Midbrain (tissue), 1 donor: ENCODE measurements at places on chromosomes 1 and 21.

GRCh38 chr1:157829711-157830110, 9.8 kb upstream of the FCRL1 start:
- DNase-seq, result no peak

DNA sequence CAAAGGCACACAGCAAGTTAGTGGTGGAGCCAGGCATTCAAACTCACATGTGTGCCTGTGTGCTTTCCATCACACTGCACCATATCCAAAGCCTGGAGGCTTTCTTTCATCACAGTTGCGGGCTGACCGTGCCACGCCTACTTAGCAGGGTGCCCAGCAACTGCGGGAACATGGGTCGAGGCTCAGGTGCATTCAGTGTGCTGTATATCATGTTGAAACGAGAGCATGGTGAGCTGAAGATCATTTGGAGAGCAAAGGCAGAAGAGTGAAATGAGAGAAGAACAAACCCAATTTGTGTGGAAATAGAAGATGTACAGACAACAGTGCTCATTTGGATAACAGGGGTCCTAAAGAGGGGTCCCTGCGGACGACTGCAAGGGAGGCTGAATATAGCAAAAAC, 46.5 kb downstream of the FAM78B start:
- no peak for DNase-seq

- no peak for DNase-seq
These were observed 115.6 kb downstream of the UCHL5 start for GRCh38 chr1:192943522-192943921.

DNA sequence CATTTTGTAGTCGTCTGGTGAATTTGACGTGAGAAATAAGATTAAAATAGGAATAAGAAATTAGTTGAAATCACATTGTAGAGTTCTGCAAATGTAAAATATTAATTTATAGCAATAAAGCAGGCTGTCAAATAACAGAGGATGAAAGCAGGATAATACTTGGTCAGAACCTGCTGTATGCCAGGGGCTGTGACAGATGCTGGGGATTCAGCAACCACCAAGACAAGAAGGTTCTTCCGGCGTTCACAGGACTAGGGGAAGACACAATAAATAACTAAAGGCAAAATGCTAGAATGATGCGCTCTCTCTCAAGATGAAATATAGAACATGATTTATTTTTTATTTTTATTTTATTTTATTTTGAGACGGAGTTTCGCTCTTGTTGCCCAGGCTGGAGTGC, 6.8 kb upstream of the PARK7 start:
- DNase-seq, result no peak

- no peak for DNase-seq
These were observed 94.6 kb downstream of the STUM start for GRCh38 chr1:226643177-226643576.

- no peak for DNase-seq
These were observed 15.3 kb downstream of the AKR7A3 start for GRCh38 chr1:19273106-19273843.

- no peak for DNase-seq
These were observed 307.1 kb downstream of the CTH start for GRCh38 chr1:70718086-70718630.

- no peak for DNase-seq
These were observed 43.9 kb downstream of the PIGK start for GRCh38 chr1:77175230-77175844.

DNA sequence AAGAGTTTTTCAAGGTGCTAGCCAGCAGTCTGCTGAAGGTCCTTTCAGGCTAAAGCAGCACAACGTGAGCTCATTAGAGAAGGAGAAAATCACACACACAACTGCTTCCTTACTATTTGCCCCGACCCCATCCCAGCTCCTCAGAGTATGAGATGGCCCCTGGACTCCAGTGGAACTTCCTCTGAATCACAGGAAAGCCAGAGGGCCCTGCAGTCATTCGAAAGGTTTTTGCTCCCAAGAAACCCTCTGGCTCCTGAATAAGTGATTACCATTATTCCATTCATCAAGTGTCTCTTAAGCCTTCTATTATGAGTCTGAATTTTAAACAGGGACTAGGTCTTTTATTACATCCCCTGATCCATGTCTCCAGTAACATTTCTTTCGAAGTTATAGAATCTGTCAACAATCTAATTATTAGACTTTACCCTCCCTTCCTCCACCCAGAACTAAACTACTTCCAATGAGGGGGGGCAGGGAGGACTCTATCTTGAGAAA, 14.6 kb downstream of the SIPA1L2 start:
- no peak for DNase-seq

DNA sequence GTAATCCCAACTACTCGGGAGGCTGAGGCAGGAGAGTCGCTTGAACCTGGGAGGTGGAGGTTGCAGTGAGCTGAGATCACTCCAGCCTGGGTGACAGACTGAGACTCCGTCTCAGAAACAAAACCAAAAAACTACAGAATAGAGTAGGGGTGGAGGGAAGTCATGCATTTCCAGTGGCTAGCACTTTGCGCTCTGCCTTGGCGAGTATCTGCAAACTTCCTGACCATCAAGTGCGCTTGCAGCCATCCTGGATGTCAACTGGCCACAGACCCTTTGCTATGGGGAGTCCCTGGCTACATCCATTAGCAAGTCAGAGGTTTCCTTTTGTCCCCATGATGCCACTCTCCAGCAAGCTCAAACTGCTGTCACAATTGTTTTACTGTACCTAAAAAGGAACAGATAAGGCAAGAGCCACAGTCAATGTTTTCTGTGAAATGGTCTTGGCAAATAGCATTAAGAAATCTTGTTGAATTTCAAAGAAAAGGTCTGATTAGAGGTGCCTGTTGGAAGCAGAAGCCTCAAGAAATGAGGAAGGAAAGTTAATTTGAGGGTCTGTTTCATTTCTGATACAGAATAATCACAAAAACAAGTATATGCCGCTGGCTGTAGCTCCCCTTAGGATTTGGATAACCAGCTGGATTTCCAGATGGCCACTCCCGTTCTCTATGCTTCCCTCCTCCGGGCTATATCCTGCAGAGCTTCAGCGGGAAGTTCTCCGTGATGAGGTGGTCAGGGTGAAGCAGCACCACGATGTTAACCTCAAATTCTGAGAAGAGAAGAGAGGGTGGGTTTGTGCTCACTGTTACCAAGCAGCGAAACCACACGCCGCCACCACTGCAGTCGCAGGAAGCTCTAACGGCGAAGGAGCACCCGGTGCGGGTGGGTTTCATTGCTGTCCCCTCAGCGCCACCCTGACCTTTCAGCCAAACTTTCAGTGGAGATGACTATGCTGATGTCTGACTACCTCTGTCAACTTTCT, 42.0 kb downstream of the VPS26C start:
- DNase-seq, result no peak

DNA sequence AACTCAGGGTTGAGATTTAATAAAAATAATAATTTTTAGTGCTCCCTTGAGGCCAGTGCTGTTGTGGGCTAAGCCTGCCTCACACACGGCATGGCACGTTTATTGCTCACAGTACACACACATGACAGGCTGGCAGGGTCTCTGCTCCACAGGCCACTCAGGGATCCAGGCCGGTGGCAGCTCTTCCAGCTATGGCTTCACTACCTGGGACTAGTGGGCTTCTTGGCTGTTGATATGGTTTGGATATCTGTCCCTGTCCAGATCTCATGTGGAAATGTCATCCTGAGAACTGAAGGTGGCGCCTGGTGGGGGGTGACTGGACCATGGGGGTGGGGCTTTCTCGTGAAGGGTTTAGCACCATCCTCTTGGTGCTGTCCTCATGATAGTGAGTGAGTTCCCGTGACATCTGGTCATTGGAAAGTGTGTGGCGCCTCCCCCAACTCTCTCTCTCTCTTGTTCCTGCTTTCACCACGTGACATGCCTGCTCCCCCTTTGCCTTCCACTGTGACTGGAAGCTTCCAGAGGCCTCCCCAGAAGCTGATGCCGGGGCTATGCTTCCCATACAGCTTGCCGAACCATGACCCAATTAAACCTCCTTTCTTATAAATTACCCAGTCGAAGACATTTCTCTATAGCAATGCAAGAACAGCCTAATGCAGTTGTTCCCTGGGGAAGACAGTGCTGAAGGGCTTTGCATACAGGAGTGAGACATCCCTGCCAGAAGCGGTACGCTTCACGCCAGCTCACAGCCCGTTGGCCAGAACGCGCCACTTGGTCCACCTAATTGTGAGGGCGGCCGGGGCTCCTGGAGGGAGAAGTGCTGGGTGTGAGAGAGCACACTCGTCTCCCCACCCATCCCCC, 226.9 kb upstream of the C1orf174 start:
- DNase-seq, result no peak

DNA sequence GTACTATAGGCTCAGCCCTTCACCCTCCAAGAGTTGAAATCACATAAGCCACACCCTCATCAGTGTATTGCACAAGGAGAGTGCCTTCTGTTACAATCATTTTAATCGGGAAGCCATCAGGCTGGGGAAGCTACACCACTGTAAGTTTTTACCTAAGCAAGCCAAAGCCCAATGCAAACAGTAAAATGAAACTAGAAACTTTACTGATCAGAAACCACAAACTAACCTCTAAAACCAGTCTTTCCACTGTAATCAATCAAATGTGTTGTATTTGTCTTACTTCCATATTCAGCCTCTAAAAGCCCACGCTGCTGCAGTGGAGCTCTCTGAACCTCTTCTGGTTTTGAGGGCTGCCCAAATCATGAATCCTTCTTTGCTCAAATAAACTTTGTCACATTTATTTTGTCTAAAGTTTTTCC, 26.2 kb downstream of the CAPN8 start:
- no peak for DNase-seq

- DNase-seq, result no peak
These were observed 31.1 kb downstream of the UBE4B start for GRCh38 chr1:10063878-10064277.

GRCh38 chr1:91712393-91712792, 173.6 kb downstream of the TGFBR3 start:
- no peak for DNase-seq

DNA sequence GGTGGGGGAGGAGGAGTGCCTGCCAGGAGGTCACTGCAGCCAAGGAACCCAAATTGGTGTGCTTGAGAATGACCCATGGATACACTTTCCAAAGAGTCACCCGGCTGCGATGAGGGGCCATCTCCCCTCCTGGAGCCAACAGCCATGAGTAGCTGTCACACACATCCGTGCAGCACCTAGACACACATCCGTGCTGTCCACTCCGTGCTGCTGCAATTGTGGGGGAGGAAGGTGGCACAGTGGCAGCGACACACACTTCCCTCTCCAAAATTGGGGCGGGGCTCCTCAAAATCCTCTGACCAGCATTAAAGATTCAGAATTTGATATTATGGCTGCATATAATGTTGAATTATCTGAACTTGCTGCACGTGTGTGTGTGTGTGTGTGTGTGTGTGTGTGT, 15.8 kb downstream of the TP73 start:
- no peak for DNase-seq

DNA sequence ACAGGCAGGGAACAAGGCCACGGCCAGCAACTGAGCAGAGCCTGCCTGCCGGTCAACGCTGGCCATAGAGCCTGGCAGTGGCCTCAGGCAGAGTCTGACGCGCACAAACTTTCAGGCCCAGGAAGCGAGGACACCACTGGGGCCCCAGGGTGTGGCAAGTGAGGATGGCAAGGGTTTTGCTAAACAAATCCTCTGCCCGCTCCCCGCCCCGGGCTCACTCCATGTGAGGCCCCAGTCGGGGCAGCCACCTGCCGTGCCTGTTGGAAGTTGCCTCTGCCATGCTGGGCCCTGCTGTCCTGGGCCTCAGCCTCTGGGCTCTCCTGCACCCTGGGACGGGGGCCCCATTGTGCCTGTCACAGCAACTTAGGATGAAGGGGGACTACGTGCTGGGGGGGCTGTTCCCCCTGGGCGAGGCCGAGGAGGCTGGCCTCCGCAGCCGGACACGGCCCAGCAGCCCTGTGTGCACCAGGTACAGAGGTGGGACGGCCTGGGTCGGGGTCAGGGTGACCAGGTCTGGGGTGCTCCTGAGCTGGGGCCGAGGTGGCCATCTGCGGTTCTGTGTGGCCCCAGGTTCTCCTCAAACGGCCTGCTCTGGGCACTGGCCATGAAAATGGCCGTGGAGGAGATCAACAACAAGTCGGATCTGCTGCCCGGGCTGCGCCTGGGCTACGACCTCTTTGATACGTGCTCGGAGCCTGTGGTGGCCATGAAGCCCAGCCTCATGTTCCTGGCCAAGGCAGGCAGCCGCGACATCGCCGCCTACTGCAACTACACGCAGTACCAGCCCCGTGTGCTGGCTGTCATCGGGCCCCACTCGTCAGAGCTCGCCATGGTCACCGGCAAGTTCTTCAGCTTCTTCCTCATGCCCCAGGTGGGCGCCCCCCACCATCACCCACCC, at the start of gene TAS1R3:
Gene TAS1R3 (plus strand): TSS at position 213 of the 898 bp plus-strand sequence. CDS start 66 bp downstream, at position 279.
- no peak for DNase-seq

DNA sequence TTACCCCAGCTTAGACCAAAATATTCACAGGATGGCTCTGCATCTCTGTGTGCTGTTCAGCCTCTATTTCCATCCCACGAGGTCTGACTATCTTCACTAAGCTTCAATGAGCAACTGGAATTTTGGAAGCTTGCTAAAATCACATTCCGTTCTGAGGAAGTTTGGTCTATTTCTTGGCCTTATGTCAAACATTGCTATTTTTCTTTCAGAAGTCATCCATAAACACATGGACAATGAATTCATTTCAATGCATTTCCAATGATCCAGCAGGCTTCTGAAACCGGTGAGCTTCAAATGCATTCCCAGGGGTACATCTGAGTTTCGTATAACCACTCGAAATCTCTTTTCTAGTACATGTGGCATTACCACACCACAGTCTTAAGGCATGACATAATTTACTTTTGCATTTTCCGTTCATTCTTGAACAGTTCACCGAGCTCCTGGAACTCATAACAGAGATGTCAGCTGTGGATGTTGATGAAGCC, 294.1 kb upstream of the KAZN start:
- DNase-seq, result no peak

GRCh38 chr1:239711768-239712167, 325.4 kb downstream of the CHRM3 start:
- DNase-seq, result no peak

DNA sequence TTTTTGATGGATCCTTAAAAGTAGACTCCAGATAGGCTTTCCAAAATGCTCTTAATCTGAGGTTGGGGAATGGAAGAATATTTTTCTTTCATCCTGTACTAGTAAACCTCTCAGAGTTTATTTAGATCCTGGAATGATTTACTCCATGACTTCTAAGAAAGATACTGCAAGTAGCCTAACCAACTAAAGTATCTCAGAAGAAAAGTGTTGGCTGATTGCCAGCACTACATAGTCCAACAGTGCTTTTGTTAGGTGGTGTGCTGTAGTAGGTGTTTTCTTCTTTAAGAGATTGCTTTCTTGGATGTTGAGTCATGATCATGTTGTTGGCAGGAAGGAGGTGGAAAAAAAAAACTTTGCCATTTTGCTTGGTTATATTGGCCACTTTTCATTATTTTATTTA, 119.8 kb downstream of the OSBPL9 start:
- no peak for DNase-seq

- DNase-seq, result no peak
These were observed 13.0 kb downstream of the TDRKH start for GRCh38 chr1:151777317-151777716.

- no peak for DNase-seq
These were observed 162.3 kb upstream of the ARHGEF16 start for GRCh38 chr1:3292051-3292722.

GRCh38 chr21:16568244-16568643, 838.5 kb downstream of the USP25 start:
- no peak for DNase-seq

- DNase-seq, result no peak
These were observed 42.9 kb downstream of the COL18A1 start for GRCh38 chr21:45447821-45448220.

GRCh38 chr1:41436281-41437010, 48.0 kb downstream of the EDN2 start:
- DNase-seq, result no peak
